Stimulated activated CD8-positive, alpha-beta memory T cell treated with anti-CD3 and anti-CD28 coated beads, Interleukin-7, amount 100 ng/mL, for 4 hours (primary cell): ENCODE measurements at places on chromosomes 3 and 15.

GRCh38 chr3:117721866-117722265 lies 1012.3 kb downstream of the TUSC7 start:
- no peak for DNase-seq

DNA sequence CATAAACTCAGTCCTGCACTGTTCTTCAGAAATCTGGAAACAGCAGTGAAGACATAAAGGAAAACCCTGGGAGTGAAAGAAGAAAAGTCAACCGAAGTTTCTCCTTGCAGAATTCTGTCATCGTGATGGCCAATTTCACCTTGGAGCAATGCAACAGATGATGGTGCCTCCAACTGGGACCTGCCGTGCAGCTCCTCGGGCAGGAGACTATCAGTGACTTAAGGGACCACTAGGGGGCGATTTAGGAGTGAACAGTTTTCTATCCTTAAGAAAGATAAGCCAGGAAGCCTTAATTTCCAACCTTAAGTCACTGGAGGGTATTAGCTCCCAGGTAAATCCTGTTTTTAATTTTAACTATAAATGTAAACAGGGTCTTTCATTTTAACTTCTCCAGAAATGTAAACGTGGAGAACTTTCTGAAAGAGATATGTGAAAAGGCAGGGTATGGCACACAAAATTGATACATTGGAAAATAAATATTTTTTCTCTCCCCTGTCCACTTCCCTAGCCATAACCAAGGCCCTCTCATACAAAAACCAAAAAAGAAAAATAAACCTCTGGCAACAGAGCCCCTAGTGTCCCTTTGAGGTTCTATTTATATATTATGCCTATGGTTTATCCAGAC lies 116.3 kb downstream of the PDZRN3 start:
- no peak for DNase-seq

- DNase-seq: no peak
Observed at GRCh38 chr3:74651292-74651691, 36.8 kb upstream of the CNTN3 start.

DNA sequence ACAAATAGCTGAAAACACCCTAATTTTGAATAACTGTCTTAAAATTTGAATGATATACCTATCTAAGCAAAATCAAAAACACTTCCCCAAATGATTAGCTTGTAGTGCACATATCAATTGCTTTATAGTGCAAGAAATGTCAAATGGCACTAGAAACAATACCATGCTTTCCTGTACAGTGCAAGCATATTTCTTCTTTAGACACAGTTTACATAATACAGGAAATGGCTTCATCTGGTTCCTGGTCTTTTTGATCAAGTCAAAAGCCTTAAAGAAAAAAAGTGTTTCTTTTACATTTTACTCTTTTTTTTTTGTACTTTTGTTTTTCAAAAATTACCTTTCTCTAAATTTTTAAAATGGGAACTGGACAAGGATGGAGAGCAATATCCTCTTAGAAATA lies 352.1 kb downstream of the MECOM start:
- no peak for DNase-seq

DNA sequence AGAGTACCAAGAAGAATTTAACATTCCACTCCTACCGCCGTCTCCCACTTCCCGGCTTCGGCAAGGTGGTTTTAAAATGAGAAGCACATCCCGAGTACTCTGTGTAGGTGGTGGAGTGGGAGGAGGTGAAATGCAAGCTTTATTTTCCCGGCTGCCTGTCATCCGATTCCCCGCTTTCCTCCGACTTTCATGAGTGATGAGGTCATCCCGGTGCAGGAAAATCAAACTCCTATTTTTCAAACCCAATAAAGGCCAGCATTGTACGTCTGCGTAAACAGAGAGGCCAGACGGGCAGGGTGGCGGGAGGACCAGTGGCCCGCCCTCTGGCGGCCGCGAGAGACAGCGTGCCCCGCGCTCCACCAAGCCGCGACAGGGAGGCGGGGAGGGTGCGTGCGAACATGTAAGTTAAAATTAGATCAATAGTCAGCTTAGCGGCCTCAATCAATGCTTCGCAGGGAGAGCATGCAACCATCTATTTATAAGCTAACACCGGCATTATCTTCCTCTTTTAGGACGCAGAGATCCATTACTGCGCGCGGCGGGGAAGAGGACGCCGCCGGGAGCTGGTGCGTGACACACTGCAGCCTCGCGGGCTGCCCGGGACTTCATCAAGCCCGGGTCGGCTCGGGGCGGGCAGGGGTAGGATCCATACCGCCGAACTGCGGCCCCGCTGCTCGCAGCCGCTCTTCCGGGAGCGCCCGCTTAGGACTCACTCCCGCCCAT lies 163.3 kb downstream of the CD47 start:
- DNase-seq: peak; percentile 35

DNA sequence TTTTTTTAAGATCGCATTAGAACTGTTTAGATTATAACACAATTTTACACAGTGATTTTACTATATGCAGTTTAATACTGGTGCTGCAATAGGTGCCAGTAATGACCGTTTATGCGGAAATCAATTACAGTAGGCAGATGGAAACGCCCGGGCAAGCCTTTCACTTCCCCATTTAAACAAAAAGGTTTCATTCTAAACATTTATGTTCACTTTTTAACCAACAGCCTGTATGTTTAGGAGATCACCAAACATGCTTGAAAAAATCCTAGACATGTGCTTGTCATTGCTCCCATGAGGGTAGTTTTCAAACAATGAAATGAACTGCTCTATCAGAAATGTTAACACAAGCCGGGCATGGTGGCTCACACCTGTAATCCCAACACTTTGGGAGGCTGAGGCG lies 2.7 kb downstream of the BNIP2 start:
- DNase-seq: no peak

DNA sequence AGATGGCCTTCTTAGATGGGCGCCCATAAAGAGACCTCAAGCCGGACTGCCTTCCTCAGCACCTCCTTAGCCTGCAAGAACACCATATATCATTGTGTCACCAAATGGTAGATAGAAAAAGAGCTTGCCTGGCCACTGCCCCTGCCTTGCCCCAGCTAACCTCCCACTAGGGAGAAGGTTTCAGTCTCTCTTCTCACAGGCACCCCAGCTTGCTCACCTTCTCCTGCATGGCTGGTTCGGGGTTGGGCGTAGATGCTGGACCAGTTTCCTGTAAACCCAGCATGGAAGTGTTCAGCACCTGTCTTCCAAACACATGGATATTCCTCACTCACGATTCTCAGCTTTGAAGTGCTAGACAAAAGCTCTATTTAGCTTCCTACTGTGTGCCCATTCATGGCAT lies 3.3 kb upstream of the SLC22A14 start:
- no peak for DNase-seq

DNA sequence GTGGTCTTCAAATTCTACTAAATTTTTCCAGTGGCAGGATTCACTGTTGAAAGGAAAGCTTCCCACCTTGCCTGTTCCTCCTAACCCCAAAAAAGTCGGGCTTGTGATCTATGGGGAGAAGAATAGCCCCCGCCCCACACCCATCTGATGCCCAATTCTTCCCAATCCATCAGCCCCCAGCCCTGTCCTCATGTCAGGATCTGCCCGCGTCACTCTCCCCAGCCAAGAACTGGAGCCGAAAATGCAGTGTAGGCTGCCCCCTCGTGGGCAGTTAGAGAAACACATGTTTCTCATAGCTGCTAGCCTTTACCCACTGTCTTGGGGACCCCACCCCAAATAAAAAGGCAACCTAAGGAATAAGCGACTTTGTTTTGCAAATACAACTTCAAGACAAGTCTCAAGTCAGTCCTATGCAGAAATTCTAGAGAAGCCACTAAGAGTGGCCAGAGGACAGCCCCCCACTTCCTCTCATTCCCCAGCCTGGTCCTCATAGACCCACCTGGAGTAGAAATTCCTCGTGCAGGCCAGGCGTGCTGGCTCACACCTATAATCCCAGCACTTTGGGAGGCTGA lies 13.0 kb upstream of the CSK start:
- no peak for DNase-seq

GRCh38 chr15:42986693-42987342 lies 66.2 kb upstream of the TTBK2 start:
- DNase-seq: no peak

DNA sequence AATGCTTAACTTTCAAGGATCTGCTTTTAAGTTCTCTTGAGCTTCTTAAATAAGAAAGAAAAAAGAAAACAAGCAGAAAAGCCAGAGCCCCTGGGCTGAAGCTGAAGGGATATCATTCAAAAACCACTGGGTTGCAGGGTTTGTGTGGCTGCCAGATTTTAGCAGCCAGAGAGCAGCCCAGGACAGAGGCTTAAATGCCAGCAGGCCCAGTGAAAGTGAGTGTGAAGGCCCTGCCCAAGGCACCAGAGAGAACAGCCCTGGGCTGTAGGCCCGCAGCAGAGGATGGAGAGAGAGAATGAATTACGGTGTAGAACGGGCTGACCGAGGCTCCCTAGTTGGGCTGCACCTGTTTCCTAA lies 106.3 kb upstream of the BOC start:
- no peak for DNase-seq

DNA sequence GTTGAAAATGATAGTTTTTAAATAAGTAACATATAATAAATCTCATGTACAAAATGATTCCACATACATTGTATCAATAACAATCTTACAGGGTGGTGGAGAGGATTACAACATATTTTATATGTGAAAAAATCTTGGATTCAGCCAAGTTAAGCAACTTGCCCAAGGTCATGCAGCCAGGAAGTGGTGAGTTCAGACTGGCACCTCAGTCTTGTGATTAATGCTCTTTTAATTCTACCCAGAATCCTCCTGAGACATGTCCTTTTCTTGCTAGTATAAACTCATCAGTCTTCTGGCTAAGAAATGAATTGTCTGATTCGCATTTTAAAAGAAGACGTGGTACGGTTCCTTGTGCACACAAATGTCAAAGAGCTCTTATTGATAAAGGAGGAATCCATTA lies 4.5 kb upstream of the MYRIP start:
- no peak for DNase-seq

GRCh38 chr3:97389936-97390335 lies 374.6 kb upstream of the ARL6 start:
- DNase-seq: no peak

DNA sequence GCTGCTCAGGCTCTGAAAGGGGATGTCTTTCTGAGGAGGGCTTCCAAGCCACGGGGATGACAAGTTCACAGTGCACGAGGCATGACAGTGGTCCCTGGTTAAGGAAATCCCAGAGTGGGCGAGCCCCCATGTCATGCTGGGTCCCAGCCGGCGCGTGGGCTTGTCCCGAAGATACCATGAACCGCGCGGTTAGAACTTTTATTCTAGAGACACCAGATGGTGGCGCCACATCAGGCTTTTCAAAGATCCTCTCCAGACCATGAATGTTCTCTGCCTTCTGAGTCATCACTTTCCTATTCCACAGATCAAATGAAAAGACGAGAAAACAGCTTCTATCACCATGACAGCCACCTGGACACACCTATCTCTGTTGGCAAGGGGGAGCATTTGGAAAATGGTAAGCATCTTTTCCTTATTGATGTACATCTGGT lies 227.8 kb upstream of the LYSMD4 start:
- DNase-seq: no peak

- no peak for DNase-seq
Observed at GRCh38 chr15:88246081-88246480, 10.5 kb downstream of the NTRK3 start.

DNA sequence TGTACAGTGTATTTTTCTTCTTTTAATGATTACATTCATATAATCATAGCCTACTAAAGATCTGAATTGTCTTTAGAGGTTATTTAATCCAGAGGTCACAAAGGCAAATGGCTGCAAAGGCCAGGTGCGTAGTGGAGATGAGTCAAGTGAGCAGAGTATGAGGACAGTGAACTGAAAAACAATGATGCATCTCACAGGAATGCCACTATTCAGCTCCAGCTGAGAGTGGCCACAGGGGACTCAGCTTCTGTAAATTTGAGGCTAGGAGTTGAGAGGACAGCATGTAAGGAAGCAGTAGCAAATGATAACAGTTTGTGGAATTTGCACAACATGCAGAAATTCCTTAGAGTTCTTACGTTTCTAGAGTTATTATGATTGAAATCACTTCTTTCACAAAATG lies 50.4 kb downstream of the COL6A5 start:
- no peak for DNase-seq

DNA sequence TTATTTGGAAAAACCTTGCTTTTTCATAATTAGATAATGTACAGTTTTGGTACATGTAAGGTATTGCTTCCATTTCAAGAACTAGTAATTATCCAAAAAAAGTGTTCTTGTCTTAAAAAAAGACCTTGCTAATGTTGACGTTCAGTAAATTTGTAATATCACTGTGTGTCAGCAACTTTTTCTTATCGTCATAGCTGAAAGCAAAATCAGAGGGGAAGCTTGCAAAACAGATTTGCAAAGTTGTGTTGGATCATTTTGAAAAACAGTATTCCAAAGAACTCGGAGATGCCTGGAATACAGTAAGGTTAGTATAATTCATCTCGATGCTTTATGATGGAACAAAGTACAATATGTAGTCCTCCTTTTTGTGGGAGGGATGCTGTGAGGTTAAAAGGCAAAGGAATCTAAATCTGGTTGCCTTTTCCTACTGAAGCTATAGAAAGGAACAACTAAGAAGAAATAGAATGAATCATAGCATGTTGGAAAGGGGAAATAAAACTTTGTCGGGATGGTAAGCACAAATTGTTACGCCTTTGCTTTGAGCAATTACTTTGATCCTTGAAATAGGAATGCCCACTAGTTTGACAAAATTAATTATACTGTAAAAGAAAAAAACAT lies 1.5 kb downstream of the NSUN3 start:
- no peak for DNase-seq

- no peak for DNase-seq
Observed at GRCh38 chr3:5423076-5423475, 235.6 kb downstream of the EDEM1 start.

GRCh38 chr3:170622369-170623159 lies 36.7 kb upstream of the SLC7A14 start:
- DNase-seq: no peak

GRCh38 chr3:101184111-101184510 lies 136.3 kb downstream of the IMPG2 start:
- DNase-seq: no peak

- DNase-seq: no peak
Observed at GRCh38 chr3:185712337-185712736, 112.5 kb downstream of the IGF2BP2 start.

DNA sequence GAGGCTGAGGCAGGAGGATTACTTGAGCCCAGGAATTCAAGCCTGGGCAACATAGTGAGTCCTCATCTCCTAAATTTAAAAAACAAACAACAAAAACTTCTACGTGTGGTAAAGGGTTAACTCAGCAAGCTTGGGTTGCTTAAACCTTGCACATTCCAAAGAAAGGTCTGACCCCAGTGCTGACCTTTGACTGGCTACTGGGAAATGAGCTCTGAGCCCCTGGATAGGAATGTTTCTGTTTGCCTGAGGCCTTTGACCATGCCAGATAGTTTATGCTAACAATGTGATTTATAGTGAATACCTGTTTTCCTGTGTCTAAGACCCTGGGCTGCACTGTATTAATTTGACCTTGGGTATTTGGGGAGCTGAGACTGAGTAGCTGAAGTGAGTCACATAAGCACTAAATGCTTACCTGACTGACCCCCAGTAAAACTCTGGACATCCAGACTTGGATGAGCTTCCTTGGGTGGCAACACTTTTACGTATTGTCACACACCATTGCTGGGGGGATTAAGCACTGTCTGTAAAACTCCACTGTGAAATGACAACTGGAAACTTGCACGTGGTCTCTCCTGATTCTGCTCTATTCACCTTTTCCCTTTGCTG lies 20.7 kb downstream of the TCAIM start:
- DNase-seq: no peak
